ENCODE measurements at places on chromosomes 12 and 14.
A peak's percentile ranks its signal among the peaks of the same experiment; 100 is the strongest.

- no peak for DNase-seq
Measured at GRCh38 chr12:105222726-105223351, 13.1 kb downstream of the APPL2 start.

DNA sequence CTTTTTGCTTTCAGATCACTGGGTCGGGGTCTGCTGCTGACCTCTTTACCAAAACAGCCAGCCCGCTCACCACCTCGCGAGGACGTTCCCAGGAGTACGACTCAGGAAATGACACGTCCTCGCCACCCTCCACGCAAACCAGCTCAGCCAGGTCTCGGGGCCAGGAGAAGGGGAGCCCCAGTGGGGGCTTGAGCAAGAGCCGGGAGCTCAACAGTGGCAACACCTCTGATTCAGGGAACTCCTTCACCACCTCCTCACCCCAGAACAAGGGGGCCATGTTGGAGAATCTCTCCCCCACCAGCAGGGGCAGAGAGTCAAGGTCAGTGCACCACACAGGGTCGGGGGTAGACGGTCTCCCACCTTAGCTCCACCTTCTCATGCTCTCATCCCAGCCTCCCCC, 33.4 kb upstream of the HSPB8 start:
- no peak for DNase-seq

DNA sequence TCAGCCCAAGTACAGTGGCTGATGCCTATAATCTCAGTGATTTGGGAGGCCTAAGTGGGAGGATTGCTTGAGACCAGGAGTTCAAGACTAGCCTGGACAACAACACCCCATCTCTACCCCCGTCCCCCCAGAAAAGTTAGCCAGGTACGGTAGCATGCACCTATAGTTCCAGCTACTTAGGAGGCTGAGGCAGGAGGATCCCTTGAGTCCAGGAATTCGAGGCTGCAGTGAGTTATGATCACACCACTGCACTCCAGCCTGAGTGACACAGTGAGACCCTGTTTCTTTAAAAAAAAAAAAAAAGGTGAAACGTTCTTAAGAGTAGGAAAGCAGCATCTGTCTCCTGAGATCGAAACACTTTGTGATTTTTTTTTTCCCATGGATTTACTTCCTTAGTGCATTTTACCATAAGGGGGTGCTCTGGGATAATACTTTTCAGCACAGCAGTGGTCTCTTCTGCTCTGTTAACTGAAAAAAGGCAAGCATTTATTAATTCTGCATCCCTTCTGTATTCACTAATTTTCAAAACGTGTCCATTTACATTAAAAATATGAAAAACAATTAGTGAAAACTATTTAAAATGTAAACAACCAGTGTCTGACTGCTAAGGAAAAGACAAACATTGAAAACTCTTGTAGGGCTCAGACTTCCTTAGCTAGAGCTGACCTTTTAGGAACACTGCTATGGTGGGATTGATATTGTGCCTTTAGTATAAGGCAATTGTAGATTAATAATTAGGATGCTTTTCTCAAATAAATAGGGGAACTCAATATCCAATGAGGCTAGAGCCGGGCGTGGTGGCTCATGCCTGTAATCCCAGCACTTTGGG, 31.2 kb upstream of the USP44 start:
- no peak for DNase-seq

DNA sequence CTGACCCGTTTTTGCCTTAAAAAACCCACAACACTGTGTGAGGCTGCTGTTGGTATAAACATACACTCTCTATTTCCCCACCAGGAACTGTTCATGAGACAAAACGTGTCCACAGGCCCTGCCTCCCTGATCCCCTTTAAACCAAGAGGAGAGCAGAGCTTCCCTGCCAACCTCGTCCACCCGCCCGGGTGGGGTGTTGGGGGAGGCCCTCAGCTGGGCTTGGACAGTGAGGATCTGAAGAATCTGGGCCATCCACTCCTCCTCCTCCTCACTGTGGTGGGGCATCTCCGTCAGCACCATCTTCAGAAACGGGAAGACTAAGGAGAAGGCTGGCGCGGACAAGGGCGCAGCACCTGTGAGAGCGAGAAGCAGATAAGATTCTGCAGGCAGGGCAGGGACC, 36.8 kb downstream of the GCN1 start:
- DNase-seq: no peak

DNA sequence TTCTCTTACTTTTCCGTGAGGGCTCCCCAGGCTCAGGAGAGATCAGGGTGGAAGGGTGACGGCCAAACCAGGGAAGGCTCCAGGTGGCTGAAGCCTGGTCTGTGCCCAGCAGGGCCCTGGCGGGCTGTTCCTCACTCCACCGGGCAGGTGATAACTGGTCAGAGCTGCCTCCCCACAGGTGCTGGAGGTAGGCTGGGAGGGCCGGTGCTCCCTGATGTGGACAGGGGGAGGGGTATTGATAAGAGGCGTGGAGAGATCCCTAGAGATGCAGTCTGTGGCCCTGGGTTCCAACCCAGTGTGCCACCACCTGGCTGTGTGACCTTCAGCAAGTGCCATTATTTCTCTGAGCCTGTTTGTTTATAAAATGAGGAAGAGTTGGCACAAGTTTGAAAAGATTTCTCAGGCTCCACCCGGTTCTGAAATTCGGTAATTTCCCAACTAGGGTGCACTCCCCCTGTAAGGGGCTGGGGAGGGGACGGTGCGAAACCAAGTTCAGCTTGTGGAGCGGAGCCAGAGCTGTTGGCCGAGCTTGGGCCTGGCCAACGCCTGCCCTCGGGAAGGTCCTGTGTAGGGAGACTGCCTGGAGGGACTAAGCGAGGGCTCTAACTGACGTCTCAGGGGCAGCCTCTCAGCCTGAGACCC, 1.0 kb upstream of the NR4A1 start:
- no peak for DNase-seq

- DNase-seq: peak; percentile 56
Measured at GRCh38 chr12:499837-500458, 40.2 kb downstream of the B4GALNT3 start.

DNA sequence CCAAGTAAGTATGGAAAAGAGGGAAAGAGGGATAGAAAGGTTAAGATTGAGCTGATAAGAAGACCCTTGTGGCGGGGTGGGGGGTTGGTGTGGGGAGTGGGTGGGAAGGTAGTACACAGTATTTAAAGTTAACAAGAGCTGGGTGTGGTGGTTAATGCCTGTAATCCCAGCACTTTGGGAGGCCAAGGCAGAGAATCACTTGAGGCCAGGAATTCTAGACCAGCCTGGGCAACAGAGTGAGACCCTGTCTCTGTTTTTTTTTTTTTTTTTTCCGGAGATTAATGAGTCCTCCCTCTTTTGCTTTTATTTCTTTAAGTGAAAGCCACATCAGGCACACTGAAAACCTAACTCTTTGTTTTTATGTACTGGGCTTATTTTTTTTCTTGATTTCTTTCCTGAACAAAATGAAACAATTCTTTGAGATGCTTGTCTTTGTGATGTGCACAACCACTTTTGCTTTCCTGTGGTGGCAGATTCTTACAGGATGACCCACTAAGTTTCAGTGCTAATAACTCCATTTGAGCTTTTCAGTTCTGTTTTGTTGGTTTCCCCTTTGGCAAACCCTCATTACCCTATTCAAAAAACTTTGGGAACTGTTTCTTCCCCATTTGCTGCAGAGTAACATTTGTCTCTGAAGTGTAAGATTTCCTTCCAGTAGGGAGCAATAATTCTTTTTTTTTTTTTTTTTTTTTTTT, 54.8 kb downstream of the WNK1 start:
- no peak for DNase-seq

- peak; percentile 44 for DNase-seq
Measured at GRCh38 chr12:123035841-123036240, 55.4 kb downstream of the ARL6IP4 start.

DNA sequence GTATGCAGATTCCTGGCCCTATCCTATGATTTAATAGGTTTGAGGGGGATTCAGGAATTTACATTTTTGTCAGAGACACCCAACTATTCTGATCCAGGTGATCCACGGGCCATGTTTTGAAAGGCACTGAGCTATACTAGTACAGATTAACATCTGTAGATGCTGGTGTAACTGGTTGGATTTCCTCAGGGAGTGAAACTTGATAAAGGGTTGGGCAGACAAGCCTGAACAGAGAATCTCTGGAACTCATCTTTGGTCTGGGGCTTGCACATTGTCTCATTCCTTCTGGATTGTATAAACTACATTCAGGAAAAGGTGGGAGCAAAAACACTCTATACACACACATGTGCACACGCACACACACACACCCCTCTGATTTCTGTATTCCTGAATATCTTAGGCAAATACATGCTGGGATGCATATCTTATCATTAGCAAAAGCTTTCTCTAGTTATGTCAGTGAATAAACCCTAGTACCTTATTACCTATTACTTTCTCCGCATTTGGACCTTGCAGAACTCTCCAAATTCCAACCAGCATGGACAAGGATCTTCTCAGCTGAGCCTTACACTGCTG, 104.6 kb downstream of the SLC38A1 start:
- DNase-seq: no peak

DNA sequence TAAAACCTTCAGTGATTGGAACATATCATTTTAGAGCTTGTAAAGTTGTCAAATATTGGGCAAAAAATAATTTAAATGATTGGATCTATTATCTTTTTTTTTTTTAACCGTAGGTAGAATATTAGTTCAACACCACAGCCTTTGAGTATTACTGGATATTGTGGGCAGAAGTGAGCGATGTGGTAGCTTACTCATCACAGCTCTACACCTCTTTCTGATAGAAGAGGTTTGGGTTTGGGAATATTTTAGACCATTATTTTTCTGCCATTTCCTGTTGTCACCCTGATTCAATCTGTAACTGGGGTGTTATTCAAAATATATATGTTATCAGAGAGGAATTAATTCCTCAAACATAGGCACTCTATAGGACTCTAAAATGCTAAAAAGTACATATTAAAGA, 34.8 kb upstream of the SLC38A2 start:
- no peak for DNase-seq

- DNase-seq: no peak
Measured at GRCh38 chr12:57474862-57475261, 4.8 kb downstream of the ARHGAP9 start.

DNA sequence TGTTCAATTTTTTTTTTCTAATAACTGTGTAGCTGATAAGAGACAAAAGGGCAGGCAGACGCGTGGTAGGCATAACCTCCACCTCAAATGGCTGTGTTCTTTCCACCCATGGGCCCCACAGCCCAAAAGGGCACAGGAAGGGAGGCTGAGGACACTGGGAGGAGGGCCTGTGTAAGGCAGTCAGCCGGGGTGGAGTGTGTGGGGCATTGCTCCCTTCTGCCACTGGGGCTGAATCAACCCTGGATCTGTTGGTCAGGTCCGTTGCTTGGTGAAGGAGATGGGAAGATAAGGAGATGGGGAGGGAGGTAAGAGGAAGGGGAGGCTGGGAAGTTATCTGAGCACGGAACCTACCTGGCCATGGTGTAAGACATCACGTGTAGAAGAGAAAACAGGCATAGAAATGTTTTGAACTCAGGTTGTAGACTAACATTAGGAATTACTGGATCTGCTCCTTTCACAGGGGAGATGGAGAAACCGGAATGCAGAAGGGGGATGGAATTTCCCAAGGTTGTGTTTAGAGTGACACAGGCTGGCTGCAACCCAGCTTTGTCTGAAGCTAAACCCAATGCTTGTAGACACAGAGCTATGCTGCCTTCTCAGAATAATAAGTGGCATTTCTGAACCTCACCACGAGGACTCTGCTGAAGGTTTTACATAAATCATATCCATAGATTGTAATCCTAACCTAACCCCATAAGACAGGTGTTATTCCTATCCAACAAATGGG, 138.5 kb upstream of the NOS1 start:
- no peak for DNase-seq

- DNase-seq: no peak
Measured at GRCh38 chr14:29653303-29653702, 274.3 kb downstream of the PRKD1 start.

DNA sequence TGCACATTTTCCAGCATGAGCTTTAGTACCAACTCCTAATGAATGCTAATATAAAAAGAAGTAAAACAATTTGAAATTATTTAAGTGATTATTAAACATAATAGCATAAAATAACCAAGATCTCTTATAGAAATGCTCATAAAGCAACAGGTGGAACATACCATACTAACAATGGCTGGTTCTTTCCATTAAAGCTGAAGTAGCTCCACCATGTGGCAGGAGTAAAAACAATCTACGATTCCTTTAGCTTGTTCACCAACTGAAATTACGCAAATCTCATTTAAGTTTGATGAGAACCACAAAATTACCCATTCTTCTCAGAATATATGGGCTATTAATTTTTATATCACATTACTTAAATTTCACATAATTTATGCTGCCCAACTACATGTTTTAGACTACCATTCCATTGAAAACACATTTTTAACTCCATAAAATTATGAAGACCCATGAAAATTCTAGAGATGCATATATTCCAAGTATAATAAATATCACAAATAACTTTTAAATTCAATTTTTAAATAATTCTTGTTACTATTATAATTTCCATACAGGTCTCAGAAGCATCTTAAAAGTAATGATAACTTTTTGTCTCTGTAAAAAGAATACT, 213.6 kb downstream of the DAD1 start:
- DNase-seq: no peak

- DNase-seq: no peak
Measured at GRCh38 chr14:35506927-35507326, 27.0 kb upstream of the INSM2 start.

- no peak for DNase-seq
Measured at GRCh38 chr14:50773632-50774541, 57.1 kb downstream of the NIN start.

- DNase-seq: no peak
Measured at GRCh38 chr12:64500394-64500793, 48.5 kb downstream of the TBK1 start.

GRCh38 chr12:125467363-125467762, 402.1 kb downstream of the AACS start:
- no peak for DNase-seq

DNA sequence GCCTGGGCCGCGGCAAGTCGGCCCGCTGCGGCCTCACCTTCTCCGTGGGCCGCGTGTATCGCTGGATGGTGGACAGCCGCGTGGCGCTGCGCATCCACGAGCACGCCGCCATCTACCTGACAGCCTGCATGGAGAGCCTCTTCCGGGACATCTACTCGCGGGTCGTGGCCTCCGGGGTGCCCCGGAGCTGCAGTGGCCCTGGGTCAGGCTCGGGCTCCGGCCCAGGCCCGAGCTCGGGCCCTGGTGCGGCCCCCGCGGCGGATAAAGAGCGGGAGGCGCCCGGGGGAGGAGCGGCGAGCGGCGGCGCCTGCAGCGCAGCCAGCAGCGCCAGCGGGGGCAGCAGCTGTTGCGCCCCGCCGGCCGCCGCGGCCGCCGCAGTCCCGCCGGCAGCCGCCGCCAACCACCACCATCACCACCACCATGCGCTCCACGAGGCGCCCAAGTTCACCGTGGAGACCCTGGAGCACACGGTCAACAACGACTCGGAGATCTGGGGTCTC, 226.2 kb upstream of the CRY1 start:
- no peak for DNase-seq

DNA sequence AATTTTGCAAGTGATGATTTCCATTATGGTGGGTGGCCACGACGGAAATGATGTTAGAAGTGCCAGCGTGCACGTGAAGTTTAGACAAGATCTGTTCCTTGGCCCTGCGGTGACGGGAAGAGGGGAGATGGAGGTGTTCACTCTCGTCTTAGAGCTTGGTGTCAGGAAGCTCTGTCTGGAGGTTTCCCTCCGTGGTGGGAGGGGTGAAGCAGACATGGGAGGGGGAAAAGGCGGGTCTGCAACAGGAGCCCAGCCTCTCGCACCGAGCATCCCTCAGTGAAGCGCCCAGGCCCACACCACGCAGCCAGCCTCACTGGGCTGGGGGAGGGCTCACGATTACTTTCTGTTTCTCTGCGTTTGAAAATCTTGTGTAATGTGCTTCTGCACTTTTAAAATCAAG, 26.3 kb downstream of the EML1 start:
- DNase-seq: no peak

Measured in aorta (tissue), 5 donors.